ENCODE measurements at places on chromosomes 4 and X.

GRCh38 chr4:101355246-101355645 lies 7.9 kb upstream of the PPP3CA start:
- DNase-seq, result no peak

DNA sequence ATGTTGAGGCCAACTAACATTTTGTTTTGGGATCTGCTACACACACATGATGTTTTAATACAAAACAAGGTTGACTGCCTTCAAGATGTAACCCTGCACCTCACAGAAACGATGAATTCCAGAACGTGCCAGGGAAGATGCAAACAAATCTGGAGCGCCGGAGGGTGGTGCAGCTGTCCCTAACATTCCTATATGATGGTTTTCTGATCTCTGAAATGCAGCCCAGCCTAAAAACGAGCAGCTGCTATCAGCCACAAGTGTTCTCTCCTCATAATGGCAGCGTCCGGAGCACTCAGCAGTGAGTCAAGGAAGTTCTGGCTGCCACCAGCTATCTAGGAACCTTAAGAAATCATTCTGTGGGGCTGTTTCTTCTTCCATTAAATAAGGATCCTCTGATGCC lies 333.4 kb downstream of the NR3C2 start:
- no peak for DNase-seq

DNA sequence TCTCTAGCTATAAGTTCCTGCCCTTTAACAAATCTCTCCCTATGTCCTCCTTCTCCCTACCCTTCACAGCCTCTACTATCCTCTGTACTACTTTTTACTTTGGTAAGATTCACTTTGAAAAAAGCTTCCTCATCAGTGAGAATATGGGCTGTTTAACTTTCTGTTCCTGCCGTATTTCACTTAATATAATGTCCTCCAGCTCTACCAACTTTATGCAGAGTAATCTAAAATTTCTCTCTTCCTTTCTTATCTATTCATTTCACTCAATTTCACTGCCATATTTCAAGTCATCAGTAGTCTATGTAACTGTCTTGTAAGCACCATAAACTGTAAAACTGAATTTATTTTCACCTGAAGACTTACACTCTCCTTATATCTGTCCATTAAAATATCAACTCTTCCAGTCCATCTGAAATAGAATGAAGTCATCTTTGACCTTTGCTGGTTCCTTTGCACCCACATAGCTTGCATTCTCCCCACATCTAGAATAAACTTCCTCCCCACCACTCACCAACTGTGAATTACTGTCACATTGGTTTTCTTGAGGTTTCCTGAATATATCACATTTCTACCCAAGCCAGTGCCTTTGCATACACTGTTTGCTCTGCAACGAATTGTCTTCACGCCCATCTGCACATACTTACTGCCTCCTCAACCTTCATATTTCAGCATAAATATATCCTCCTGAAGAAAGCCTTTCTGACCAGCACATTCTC lies 54.6 kb downstream of the ARAP2 start:
- DNase-seq, result no peak

GRCh38 chr4:1265351-1265750 lies 16.4 kb upstream of the CTBP1 start:
- DNase-seq, result no peak

DNA sequence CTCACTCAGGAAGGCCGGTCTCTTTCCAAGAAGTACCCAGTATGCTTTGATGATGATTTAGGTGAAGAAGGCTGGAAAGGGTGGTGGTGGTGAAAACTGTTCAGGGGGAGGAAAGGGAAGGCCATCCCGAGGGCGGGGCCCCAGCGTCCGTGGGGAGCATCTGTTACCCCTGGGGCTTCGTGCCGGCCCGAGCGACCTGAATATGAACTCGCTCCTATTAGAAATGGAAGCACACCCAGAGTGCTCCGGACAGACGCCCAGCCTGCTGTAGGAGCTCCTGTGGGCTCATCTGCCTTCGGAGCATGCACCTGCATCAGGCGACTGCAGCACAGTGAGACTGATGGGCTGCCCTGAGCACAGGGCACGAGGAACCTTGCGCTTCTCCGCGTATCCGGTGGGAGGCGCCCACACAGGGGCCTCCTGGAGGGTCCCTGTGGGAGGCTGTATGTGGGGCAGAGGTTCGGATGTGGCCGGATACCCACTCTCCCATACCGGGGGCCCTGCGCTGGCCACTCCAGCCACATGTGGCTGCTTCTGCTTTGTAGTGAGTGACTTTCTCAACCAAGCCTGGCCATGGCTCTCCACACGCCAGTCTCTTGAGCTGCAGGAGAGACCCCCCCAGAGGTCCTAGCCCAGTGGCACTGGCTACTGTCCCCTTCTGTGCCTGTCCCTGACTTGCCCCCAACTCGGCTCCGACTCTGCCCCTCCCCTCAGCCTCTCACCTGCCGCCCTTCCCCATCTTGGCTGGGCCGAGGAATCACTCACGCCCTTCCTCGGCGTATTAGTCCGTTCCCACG lies 36.7 kb downstream of the FGFRL1 start:
- DNase-seq, result no peak

GRCh38 chrX:130995439-130995838 lies 62.7 kb upstream of the ARHGAP36 start:
- DNase-seq, result no peak

- DNase-seq, result no peak
Observed at GRCh38 chr4:55610381-55610780, 18.3 kb upstream of the PDCL2 start.

GRCh38 chr4:32321421-32321820 lies 1601.3 kb downstream of the PCDH7 start:
- no peak for DNase-seq

DNA sequence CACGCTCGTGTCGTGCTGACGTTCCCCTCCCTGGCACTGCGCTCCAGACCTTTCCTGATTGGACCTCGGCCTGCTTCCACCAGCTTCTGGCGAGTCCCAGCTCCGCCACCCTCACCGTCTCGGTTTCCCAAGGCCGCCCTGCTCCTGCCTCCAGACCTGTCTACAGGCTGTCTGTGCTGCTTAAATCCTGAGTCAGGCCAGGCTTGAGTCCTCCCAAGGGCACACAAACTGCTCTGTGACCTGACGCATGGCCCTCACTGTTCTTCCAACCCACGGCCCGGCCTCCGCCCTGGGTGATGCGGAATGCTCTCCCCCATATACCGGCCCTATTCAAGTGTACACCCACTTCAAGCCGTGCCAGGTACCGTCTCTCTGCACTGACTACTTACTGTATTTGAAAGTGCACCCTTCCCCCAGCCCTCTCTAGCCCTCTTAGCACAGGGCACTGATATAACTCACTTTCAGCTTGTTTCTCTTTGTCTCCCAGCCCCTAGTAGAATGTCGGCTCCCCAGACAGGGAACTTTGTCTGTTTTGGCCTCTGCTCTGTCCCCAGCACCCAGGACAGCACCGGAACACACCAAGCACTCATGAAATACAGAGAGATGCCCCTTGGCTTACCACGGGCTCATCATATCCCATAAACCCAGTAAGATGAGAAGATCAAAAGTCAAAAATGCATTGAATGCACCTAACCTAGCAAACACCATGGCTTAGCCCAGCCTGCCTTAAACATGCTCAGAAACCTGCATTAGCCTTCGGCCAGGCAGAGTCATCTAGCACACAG lies 63.1 kb upstream of the AFAP1 start:
- DNase-seq, result no peak

GRCh38 chr4:146159384-146160058 lies 16.0 kb upstream of the LSM6 start:
- no peak for DNase-seq

DNA sequence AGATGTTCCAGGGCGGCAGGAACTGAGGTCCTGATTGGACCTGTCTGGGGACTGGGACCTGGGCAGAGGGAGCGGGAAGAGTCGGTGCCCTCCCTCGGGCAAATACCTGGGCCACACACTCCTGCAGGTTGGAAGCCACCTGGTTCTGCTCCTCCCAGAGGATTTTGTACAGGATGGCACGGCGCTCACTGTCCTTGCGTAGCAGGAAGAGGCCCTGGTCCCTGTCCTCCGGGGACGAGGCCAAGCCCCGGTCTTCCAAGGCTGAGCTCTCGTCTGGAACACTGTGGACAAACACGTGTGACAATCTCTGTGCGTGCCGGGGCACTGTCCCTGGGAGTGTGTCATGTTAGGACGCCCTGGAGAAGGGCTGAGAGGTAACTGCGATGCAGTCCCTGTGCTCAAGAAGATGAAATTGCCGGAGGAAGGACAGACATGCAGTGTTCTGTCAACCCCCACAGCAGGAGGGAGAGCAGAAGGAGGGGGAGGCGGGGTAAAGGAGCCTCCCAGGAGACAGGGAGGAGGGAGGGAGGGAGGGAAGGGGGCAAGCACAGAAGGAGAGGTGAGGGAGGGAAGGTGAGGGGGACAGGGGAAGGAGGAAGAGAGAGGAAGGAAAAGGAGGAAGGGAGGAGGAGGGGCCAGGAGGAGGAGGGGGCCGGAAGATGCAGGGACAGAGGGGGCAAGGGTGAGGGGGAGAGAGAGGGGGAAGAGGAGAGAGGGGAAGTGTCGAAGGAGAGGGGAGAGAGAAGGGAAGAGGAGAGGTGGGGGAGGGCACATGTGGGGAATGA lies 29.0 kb downstream of the PDHA1 start:
- DNase-seq, result no peak

DNA sequence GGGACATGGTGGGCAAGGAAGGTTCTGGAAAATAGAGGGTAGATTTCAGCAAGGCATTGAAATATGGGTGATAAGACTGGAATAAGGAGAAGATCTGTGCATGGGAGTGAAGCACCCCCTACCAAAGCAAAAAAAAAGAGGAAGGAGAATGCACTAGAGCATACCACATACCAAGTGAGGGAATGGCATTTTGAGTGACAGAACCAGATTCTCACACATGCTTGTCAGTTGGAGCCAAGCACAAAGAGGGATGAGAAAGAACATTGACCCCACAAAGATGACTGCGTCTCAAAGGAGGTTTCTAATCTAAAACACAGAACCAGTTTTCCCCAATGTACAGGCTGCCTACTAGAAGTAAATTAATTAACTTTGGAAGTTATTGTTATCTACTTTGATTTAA lies 140.3 kb upstream of the SMAD1 start:
- DNase-seq, result no peak

GRCh38 chr4:17310269-17310652 lies 201.6 kb downstream of the QDPR start:
- no peak for DNase-seq

GRCh38 chr4:170047771-170048354 lies 21.7 kb upstream of the MFAP3L start:
- no peak for DNase-seq

- DNase-seq, result no peak
Observed at GRCh38 chr4:80062527-80062926, 10.5 kb downstream of the ANTXR2 start.

DNA sequence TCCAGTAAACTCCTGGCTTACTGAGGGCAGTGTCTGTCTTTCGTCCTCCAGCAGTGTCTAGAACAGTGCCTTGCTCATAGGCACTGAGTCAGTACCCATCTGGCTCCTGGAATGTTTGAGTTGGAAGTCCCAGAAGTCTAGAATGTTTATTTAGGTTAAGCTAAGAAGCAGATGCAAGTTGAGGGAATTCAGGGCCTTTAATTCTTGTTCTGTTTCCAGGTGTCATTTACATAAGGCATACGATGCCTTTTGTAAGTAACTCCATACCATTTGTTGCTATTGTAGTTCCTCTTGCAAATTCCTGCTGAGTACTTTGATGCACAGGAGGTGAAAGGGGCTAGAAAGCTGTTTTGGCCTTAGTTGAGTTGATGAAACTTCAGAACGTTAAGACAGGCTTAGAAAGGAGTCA lies 22.2 kb downstream of the ARHGAP10 start:
- DNase-seq, result no peak

GRCh38 chrX:47605024-47605423 lies 14.6 kb downstream of the SYN1 start:
- no peak for DNase-seq

GRCh38 chr4:56641494-56642051 lies 39.5 kb downstream of the HOPX start:
- no peak for DNase-seq

GRCh38 chr4:79334341-79334740 lies 8.5 kb upstream of the NAA11 start:
- DNase-seq, result no peak

DNA sequence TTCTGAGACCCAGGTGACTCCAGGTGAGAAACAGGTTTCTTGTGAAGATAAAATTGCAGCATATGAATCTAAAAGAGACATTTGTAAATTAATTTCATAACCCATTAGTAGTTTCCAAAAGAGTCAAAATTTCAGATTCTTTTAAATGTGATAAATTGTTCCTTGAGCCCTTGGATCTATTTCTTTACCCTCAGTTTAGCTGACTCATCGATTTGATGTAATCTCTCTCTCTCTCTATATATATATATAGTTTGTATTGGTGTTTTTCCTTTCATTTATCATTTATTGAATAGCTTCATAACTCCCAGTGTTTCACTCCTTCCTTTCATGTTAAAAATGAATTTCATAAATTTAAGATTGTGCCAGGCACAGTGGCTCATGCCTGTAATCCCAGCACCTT lies 96.9 kb downstream of the RAPGEF2 start:
- no peak for DNase-seq

DNA sequence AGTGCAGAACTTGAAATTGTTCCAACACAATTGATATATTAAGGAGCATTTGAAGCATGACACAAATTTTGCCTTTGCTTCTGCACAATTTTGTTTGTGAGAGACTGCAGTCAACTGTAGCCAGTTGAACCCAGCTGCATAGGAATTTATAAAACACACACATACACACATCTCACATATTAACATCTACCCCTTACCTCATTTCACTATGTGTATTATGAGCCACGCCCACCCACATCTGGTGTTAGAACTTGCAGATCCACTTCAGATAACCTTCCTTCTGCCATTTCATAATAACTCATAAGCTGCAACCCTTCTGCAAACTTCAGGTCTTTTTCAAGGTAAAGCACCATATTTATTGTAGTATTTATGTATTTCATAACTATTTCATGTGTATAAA lies 188.1 kb upstream of the WDFY3 start:
- no peak for DNase-seq

GRCh38 chr4:154455111-154455510 lies 36.5 kb downstream of the DCHS2 start:
- DNase-seq, result no peak

DNA sequence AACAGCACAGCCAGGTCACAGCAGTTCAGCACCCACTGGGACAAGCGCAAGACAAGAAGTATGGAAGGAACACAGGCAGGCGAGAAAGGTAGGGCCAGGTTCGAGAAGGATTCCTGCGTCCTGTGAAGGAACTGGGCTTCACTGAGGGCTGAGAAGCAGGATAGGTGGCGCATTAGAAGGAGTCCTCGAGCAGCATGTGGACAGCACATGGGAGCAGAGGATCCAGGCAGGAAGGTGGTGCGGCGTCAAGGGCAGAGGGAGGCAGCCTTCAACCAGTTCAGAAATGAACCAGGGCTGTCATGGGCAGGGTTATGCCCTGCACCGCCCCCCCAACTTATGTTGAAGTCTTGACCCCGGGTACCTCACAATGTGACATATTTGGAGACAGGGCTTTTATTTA lies 30.8 kb upstream of the LAP3 start:
- DNase-seq, result no peak

GRCh38 chrX:119238557-119238956 lies 2.5 kb downstream of the PGRMC1 start:
- DNase-seq, result no peak

- no peak for DNase-seq
Observed at GRCh38 chr4:183205193-183205592, 106.1 kb downstream of the WWC2 start.

GRCh38 chr4:1577822-1578217 lies 106.3 kb downstream of the FAM53A start:
- no peak for DNase-seq
